ENCODE measurements at places on chromosomes 6 and 20.

- DNase-seq, result no peak
These were observed 64.9 kb upstream of the DDR1 start for GRCh38 chr6:30819297-30819917.

DNA sequence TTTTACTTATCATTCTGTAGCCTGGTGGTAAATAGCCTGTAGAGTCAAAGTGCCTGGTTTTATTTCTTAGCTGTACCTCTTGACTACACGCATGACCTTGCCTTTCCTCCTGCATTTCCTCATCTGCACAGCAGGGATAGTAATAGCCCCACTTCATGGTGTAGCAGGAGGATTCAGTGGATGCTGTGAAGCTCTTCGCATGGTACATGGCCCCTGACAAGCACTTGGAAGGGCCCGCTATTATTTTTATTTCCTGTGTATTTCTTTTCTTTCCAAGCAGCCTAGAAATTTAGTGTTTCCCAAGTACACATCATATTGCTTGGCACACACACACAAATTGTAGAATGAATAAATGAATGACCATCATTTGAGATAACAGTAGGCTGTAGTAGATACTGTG is 547.2 kb downstream of the CDH26 start:
- no peak for DNase-seq

DNA sequence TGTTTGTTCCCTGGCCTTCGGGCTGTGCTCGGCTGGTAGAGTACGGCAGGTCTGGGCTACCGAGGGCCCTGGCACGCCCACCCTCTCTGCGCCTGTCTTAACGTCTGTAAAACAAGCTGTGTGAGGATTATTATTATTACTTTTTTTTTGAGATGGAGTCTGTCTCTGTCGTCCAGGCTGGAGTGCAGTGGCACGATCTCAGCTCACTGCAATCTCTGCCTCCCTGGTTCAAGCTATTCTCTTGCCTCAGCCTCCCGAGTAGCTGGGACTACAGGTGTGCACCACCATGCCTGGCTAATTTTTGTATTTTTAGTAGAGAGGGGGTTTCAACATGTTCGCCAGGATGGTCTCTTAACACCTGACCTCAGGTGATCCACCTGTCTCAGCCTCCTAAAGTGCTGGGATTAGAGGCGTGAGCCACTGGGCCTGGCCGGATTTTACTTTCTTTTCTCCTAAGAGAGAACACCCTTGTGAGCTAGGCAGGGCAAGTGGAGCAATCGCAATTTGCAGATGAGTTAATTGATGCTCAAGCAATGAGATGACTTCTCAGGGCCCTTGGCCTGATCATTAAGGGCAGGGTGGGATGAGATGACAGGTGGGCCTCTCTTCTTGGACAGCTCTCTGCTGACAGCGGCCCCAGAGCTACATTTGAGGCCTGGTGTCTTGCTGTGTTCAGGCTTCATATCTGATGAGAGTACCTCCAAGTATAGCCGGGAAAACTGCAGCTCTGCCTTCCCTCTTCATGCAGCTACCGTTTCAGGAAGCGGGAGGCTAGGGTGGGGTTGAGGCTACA is 859 bp upstream of the SMIM29 start:
- no peak for DNase-seq

DNA sequence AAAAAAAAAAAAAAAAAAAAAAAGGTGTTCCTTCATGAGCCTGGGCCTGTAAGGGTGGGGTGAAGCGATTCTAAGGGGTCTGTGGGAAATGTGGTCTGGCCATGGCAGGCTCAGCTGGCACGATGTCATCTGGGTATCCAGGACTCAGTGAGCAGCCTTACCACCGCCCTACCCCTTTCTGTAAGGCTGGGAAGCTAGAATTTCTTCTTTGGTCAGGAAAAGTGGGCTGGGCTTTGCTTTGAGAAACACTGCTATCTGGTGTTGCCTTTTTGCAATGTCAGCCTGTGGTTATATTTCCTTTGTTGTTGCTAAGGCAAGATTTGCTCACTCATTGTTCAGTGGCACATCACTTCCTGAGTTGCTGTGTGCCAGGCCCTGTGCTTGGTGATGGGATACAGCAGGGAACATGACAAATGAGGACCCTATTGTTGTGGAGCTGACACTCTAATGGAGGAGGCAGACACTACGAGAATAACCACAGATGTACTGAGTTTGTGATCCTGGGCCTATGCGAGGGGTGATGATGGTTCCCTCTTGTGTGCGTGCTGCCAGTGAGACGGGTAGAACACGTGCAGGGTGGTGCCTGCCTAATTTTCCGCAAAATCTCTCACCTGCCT is 45.9 kb upstream of the ZNFX1 start:
- peak; percentile 80 for DNase-seq

GRCh38 chr6:133957780-133958242 is 4.8 kb downstream of the TBPL1 start:
- no peak for DNase-seq

GRCh38 chr20:50727792-50728485 is 3.4 kb upstream of the PARD6B start:
- no peak for DNase-seq

- peak; percentile 17 for DNase-seq
These were observed 21.6 kb upstream of the GFOD1 start for GRCh38 chr6:13508711-13509705.

DNA sequence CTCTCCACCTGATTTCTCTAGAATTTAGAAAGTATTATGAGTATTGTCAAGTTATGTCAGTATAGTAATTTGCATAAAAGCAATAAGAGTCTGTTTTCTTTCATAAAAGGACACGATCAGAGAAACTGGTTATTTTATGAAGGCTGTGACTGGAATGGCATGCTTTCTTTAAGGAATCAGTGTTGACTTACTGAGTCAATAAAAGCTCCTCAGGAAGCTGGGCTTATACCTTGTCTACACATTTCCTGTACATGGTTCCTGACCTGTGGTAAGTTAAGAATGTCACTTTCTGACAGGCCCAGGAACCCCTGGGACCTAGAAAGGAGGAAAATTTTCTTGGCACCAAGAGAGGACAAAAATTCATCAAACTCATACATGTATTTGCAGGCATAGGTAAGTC is 1224.0 kb upstream of the ADGRB3 start:
- no peak for DNase-seq

DNA sequence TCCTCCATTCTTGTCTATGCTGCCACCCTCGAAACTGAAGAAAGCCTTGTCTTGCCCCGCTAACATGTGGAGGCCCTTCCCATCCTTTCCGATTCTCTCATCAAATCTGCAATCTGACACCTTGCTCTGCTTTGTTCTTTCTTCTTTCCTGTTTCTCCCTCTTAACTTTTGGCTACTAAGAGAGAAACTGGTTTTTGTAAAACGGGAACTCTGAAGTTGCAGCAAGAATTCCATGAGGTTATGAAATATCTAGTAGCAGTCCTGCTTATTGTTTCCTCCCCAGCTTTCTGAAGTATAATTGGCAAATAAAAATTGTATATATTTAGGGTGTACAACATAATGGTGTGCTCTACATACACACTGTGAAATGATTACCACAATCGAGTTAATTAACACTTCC is 80.2 kb downstream of the MAP7 start:
- DNase-seq, result no peak

DNA sequence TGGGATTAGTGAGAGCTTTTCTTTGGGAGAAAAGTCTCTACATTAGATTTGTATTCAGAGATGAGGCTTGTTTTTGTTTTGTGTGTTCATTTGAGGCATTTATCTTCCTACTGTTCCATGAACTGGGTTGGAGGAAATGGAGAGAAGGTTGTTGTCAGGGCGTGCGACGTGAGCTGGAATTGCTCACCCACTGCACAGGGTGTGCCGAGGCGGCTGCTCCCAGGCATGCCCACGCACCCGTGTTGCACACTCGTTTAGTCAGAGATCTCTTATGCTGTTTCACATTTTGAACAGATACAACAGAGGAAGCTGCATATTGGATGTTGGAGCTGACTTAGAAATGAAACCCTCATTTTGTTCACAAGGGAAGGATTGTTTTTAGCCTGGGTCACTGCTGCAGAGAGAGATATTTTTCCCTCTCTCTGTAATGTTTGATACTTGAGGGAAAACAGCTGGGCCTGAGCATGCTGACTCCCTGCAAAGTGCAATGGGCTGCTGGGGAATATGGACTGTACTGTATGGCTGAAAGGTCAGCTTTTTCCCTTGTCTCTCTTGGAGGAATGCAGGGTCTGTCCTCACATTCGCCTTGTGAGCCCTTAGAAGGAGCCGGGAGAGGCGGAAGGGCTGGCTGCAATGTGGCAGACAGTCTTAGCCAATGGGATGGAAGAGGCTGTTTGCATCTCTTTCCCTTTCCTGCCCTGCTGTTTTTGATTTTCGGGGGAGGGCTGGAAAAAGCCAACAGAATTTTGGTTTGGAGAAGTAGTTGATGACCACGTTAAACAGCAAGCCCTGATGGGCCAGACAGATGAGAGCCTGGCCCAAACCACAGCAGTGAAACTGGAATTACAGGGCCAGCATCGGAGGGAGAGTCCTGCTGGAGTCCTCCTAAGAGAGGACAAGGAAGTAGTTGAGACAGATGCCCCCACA is 170.8 kb downstream of the SASH1 start:
- peak; percentile 50 for DNase-seq

- no peak for DNase-seq
These were observed 133.0 kb downstream of the GPX5 start for GRCh38 chr6:28658475-28659249.

- peak; percentile 89 for DNase-seq
These were observed 66.0 kb downstream of the PLAGL1 start for GRCh38 chr6:143941852-143942627.

- no peak for DNase-seq
These were observed 151.6 kb downstream of the SOBP start for GRCh38 chr6:107641500-107641941.

DNA sequence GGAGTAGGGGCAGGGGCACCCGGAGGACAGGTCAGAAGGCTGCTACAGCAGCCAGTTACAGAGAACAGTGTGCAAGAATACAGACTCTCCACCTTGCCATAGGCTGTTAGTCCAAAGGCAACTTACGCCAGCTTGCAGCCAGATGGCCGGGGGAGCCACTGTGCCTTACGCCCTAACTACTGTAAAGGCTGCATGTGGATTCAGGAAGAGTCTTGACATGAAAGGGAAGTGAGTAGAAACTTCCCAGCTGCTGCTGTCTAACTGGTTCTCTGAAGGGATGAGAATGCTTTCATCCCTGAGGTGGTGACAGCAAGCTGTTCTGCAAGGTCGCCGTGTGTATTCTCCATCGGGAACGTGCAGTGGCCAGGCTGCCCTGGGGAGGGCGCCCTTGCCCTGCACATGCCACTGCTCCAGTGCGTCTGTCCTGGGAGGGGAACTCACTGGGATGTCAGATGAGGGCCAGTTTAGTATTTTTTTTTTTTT is 46.1 kb downstream of the LYRM4 start:
- peak; percentile 68 for DNase-seq

DNA sequence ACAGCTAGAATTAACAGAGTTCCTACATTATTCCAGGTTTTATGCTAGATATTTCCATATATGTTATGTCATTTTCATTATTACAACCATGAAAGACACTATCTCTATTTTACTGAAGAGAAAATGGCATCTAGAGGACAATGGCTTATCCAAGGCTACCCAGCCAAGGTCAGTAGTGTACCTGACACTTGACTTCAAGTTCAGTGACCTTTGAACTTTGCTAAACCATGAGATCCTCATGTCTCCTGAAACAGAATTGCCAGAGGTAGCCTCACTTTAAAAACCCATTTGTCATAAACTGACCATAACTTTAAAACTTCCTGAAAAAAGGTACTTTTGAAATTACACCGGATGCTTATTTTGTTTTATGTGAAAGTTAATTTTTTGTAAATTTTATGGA is 14.4 kb downstream of the NAPB start:
- no peak for DNase-seq

GRCh38 chr6:38370653-38371601 is 268.8 kb downstream of the BTBD9 start:
- no peak for DNase-seq

GRCh38 chr6:155158030-155158843 is 105.6 kb upstream of the CLDN20 start:
- DNase-seq, result peak; percentile 33

DNA sequence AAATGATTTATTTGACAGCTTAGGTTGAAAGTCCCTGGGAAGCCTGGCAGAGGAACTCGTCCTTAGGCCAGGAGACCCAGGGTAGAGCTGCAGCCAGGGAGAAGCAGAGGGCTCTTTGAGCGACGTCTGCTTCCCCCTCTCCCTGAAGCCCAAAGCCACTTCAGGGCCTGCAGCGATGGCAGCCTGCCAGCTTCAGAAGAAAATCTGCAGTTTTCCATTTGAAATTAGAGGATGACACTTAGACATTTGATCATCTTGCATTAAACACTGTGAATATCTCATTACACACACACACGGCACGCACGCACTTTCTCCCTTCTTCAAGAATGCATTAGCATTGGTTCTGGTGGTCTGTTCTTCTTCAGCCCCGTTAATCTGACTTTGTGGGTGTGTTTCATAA is 96.5 kb downstream of the PLEKHG1 start:
- DNase-seq, result no peak

DNA sequence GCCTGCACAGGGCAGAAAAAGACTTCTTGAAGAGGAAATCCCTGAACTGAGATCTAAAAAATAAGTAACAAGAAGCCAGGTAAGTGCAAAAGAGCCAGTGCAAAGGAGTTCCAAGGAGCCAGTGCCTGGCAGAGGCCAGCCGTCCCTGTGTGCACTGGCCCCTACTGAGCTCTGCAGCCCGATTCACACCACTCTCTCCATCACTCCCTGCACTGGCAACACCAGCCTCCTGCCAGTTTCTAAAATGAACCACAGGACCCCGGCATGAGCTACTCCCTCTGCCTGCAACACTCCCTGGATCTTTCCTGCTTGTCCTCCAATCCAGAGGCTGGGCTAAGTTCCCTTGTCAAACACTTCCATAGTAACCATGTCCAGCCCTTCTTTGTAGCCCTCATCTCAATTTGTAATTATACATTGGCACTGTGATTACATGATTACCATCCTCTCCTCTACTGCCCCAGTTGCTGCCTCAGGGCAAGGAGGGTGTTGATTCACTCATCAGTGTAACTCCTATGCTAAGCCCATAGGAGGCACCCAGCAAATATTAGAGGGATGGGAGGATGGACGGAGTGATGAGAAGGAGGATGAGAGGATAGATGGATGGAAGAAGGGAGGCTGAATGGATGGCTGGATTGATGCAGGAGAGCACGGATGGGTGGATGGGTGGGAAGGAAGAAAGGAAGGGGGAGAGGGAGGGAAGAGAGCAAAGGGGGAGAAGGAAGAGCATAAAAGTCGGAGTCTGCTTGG is 49.3 kb downstream of the SIRPA start:
- no peak for DNase-seq

DNA sequence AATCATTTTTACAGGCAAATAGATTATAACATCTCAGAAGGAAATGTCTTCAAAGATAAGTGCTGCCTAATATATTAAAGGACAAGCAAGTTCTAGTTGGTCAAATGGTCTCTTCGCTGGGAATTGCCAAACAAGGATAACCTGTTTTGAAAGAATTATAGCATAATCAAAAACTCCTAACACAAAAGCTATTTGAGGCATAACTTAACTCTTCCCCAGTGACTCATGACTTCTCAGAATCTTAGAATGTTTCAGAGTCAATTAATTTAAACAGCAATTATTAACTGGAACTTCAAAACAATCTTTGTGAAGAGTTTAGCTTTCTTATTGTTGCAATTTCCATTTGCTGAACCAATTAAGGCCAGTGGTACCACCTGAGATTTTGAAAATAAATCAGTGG is 126.6 kb downstream of the MTFR2 start:
- DNase-seq, result no peak

Data from Daoy (cell line).